ENCODE measurements at places on chromosomes 7 and 10. TPM values are rescaled to one million over a fixed set of nuclear protein-coding genes. Genes with fewer than 3 reads are reported as not detected.

The AGR2 gene
- polyA plus RNA-seq = not detected

DNA sequence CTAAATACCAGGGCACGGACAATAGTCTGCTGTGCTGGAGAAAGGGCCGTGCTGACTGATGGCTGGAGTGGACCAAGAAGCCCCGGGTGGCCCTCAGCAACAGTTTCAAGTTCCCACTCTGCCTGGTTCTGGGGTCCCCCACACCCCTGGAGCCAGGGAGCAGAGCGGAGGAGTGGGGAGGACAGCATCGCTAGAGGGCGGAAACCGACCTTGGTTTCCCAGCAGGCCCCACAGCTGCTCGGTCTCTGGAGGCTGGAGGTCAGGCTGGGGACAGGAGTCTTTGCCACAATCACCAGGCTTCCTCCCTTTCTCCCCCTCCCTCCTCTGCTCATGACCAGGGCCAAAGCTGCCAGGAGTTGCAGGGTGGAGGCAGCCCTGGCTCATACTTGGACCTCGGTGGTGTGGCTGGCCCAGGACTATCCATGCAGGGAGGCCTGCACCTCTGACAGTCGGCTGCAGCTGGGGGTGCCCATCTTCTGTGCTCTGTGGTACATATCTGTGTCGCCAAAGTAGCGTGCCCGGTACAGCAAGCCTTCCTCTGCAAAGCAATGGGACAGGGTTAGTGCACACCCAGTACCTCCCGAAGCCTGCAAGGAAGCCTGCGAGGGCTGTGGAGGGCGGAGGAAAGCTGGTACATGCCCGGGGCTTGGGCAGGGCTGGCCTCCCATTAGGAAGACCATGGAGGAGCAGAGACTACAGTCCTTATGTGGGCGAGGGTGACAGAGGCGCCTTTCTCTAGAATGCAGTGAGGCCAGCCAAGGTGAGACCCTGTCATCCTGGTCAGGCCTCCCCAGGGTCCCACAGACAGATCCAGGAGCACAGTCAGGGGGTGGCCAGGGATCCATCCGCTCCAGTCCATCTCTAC, 19.1 kb downstream of the DNAJB12 start:
- DNase-seq = no peak

- peak; percentile 93 for DNase-seq
These were observed 81.9 kb downstream of the RAMP3 start for GRCh38 chr7:45239486-45239885.

DNA sequence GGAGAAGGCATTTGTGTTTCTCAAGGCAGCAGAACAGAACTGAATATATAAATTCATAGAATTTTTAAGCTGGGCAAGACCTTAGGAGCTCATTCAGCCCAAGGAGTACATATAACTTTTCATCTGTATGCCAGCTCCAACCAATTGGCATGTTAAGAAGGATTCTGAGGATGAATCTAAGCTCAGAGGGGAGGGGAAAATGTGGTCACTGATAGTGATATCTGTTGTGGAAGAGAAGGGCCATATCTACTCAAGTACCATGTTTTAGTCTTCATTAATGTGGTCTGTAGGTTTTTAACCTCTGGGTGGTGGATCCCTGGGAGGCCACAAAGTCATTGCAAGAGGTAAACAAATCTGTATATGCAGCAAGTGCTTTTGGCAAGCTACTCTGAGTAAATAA, 6.4 kb downstream of the CALD1 start:
- DNase-seq = no peak

The MRLN gene
- polyA plus RNA-seq = not detected

DNA sequence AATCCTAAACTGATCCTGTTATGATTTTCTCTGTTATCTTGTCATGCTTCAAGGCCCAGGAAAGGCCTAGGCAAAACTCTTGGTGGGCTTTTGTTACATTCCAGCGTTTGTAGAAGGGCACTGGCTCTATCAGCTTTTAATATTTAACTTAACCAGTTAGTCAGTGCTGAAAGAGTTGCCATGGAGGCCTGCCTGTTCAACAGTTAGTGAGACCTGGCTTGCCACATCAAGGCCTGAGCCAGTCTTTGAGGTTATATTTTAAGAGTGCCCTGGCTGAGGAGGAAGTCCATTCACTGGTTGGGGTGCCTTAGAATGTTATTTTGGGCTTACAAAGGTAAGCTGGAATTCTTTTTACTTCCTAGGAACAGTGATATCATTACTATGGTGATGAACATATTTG, 144.1 kb upstream of the NRG3 start:
- no peak for DNase-seq

The SLC26A5 gene
- polyA plus RNA-seq = not detected

DNA sequence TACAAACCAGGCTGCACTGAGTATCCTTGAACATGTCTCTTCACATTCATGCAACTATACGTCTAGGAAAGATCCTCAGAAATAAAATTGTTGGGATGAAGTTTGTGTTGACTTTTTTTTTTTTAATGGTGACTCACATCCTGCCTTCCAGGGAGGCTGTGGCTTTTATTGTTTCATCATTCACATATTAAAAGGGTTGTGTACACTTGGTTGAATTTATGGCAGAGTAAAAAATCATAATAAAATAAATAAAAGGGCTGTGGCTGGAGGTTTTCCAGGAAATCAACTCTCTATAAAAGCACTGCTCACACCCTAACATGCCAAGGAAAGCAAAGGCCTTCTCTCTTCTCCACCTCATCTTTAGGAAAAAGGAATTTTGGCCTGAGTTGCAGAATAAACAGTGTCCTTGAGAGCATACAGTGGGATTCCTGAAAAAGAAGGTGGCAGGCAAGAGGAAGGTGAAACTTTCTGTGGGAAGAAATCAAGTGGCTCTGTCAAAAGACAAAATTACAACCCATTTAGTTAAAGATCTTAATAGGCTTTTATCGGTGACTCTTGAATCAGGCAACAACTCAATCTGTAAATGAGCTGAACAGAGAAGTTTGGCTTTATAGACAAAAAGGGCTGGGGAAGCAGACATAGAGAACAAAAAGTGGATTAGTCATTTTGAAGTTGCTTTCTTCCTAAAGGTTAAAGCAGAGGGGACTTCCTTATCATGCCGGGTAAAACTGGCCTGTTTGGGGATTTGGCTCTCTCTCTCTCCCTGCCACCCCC, 41.6 kb upstream of the FHIP2A start:
- DNase-seq = peak; percentile 72

- DNase-seq = no peak
These were observed 218.3 kb downstream of the TRIL start for GRCh38 chr7:28739826-28740225.

The GSAP gene
- 4.1 TPM for polyA plus RNA-seq

Measured in GM23248 (cell line).